ENCODE measurements at places on chromosomes 6 and 20.

DNA sequence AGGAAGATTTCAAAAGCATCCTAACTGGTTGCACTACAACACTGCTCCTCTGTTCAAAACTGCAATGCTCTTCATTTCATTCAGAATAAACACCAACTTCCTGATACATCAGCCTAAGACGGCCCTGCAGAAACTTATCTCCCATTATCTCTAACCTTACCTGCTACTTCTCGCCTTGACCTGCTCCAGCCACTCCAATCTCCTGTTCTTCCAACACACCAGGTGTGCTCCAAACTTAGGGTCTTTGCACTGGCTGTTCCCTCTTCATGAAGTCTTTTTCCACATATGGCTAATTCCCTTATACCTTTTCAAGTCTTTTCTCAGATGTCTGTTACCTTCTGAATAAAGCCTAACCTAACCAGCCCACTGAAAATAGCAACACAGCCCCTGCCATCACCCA is 32.1 kb downstream of the PHIP start:
- DNase-seq: no peak

GRCh38 chr6:90086517-90086916 is 192.2 kb downstream of the GJA10 start:
- no peak for DNase-seq

DNA sequence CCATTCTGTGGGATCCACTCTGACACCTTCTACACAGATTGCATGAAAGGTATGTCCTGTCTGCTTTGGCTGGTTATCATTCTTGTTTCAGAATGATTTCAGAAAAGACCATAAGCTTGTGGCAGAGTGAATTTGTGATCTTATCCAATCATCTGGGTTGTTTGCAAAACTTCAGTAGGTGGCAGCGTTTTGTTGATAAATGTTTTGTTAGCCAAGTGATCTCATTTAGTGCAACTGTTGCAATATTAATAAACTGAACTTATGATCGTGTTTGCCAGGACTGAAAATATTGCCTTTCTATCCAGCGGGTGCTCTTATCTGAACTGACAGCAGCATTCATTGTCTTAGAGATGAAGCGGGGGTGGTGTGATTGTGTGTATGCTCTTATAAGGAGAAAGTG is 613.2 kb upstream of the NOX3 start:
- no peak for DNase-seq

GRCh38 chr6:44651604-44652003 is 264.1 kb downstream of the CDC5L start:
- no peak for DNase-seq

GRCh38 chr6:47061309-47062300 is 19.5 kb upstream of the ADGRF1 start:
- DNase-seq: no peak

GRCh38 chr20:16179371-16179770 is 393.9 kb downstream of the KIF16B start:
- no peak for DNase-seq

GRCh38 chr6:130152908-130153510 is 69.7 kb downstream of the SAMD3 start:
- no peak for DNase-seq

DNA sequence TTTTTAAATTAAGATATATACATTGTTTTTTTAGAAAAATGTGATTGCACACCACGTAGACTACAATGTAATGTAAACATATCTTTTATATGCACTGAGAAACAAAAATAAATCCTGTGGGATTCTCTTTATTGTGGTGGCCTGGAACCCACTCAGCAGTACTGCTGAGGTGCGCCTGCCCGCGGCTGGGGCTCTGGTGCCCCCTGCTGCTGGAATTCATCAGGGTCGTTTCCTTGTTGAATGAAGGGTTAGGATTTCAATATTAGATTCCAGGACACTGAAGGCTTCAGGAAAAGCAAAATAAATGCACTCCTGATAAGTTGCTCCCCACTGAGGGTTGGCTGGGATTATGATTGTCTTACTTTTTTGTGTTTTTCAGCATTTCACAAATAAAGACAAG is 175.8 kb upstream of the GGTLC1 start:
- no peak for DNase-seq

GRCh38 chr6:120111001-120111400 is 761.4 kb upstream of the MAN1A1 start:
- no peak for DNase-seq

GRCh38 chr6:137000825-137001224 is 43.9 kb downstream of the IL20RA start:
- DNase-seq: no peak

DNA sequence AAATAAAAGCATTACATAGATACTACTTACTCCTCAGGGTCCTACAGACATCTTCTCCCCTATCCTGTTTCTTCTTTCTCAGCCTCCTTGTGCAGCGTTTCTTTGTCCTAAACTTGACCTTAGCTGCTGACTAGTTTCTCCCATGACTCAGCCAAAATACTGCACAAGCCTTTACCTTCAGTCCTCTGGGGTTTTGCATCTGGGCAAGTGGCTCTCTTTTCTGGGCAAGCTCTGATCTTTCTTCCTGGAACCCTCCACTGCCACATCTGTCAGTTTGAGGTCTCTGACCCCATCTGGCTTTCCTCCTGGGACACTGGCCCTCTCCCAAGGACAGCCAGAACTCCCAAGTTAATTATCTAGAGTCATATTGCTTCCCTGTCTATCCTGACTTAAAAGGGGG is 838.4 kb downstream of the DHX35 start:
- peak; percentile 78 for DNase-seq

Measured in stromal cell of bone marrow (primary cell).